Renal cortex interstitium (tissue), 15 donors: ENCODE measurements at places on chromosomes 5 and 9. TPM values are rescaled to one million over a fixed set of nuclear protein-coding genes. Genes with fewer than 3 reads are reported as not detected.

- no peak for DNase-seq
Observed at GRCh38 chr5:57445006-57445704, 37.5 kb downstream of the ACTBL2 start.

DNA sequence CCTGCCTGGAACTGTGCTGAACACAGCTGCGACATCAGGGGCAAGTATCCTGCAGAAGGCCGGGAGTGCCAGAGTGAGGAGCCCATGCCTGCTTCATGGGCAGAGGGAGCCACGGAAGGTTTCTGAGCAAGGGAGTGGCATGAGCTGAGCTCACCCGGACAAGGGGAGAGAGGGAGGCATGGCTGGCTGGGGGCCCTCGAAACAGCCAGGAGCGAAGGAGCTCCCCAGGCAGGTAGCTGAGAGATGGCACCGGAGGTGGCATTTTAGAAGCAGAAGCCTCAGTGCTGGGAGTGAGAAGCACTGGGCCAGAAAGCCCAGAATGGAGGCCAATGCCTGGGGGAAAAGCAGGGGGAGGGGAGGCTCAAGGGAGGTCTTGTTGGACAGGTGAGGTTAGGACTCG is 56.9 kb upstream of the SARDH start:
- DNase-seq = no peak

GRCh38 chr5:127746756-127747155 is 43.6 kb downstream of the CCDC192 start:
- no peak for DNase-seq

- DNase-seq = no peak
Observed at GRCh38 chr9:74645007-74645639, 148.0 kb downstream of the RORB start.

CTXN3 gene
- 0.09 TPM for polyA plus RNA-seq
